ENCODE measurements at places on chromosomes 2 and 18.
A peak's percentile ranks its signal among the peaks of the same experiment; 100 is the strongest.

DNA sequence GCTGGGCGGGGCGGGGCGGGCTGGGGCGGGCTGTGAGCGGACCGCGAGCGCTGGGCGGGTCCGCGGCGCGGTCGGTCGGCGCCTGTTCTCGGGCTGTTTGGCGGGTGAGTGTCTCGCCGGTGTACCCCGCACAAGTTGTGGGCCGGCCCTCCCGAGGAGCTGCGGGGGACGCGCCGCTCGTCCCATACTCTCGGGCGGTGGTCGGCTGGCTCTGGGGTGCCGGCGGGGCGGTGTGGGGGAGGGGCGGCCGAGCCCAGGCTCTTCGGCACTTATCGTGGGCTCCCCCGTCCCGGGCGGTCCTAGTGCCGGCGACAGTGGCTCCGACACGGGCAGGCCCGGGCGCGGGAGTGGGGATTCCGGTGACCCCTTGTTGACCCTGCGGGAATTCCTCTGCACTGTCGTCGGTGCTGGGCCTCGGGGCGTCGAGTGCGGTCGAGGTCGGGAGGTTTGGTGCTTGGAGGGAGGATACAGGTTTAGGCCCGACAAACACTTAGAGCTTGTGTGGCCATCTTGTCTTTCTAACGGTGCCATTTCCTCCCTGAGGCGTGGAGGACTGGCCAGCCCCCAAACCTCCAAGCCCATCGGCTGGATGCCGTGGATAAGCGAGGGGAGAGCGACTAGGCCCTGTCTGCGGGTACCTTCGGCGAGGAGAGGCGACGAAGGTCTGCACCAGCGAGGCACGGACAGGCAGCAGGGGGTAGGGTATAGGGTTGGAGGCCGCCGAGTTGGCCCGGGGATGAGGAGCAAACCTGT is at the start of gene SEPTIN2:
Gene SEPTIN2 (plus strand): TSS at position 47 of the 753 bp plus-strand sequence. CDS start 8,308 bp downstream, outside the sequence.
- peak; percentile 28 for DNase-seq

- DNase-seq, result no peak
Observed at GRCh38 chr18:36786686-36787085, 42.1 kb downstream of the TPGS2 start.

GRCh38 chr2:223169830-223170605 is 118.0 kb downstream of the KCNE4 start:
- no peak for DNase-seq

GRCh38 chr2:102736410-102737409 is 25.1 kb upstream of the TMEM182 start:
- DNase-seq, result peak; percentile 68

DNA sequence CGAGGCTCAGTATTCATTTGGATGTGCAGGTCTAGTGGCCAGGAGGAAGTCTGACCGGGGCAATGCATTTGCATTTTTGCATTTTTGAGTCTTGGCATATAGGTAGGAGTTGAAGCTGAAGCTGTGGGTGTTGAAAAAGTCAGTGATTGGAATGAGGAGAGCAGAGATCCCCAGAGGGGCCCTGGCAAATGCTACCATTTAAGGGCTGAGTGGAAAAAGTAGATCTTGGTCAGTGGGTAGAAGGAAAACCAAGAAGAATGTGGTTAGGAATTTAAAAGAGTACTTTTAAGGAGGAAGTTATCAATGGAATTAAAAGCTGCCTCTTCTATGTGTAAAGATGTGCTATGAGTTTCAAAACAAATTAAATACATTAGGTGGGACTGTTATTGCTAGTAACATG is 143.0 kb downstream of the ZEB2 start:
- no peak for DNase-seq

- no peak for DNase-seq
Observed at GRCh38 chr2:197209246-197209645, 101.3 kb downstream of the ANKRD44 start.

- DNase-seq, result no peak
Observed at GRCh38 chr2:119647440-119648169, 31.4 kb upstream of the TMEM177 start.

DNA sequence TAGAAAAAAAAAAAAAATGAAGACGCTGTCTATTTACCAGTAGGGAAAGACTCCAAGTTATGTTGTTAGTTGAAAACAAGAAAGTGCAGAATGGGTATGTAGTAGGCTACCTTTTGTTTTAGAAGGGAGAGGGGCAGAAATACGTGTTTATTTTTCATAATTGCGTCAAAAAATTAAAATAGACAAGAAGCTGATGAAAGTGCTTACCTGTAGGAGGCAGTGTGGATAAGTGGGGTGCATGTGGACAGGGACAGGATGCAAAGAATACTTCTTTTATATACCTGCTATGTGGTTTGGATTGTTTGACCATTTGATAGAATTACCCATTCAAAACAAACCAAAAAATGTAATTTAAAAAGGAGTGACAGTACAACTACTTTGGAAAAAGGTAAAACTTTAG is 3.0 kb upstream of the GCG start:
- no peak for DNase-seq

DNA sequence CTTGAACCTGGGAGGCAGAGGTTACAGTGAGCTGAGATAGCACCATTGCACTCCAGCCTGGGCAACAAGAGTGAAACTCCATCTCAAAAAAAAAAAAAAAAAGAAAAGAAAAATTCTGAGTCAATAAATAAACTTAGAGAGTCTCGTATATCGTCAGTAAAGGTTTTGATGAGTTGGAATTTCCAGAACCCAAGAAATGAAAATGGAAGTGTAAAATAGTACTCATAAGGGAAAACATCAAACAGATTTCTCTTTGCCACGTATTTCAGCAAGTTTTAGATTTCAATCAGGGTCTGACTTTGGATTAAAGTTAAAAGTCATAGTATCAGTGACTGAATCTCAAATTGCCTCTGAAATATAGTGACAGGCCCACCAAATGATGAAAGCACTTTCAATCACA is 71.4 kb upstream of the SPOPL start:
- DNase-seq, result no peak

DNA sequence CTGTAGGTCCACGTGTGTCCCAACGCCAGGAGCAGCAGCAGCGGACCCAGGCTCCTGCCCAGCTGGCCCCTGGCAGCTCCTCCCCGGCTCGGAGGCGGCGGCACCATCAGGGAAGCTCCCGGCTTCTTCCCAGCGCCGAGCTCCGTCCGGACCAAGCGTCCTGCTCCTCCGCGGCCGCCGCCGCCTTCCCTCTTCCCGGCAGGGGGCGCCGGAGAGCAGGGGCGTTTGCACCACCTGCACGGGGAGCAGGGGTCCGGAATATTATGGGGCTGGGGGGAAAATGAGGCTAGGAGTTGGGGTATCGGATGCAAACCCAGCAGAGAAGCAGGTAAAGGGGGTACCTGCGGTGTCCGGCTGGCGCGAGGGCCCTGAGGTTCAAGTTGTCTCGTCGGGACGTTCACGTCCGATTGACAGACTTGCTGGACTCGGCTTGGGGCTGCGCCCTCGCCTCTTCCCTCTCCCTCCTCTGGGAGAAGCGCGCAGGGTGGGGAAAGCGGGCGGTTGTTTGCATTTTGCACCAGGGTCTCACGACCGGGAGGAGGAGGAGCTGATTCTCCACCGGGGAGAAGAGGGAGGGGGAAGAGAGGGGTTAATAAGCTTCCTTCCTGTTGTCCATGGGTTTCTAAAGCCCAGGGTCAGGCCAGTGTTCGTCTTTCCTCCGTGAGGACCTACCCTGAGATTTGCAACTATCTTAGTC is at the start of gene CCBE1:
Gene CCBE1 (minus strand): TSS at position 188 of the 697 bp plus-strand sequence.
- peak; percentile 70 for DNase-seq

GRCh38 chr2:38405917-38406596 is 29.0 kb upstream of the ATL2 start:
- DNase-seq, result no peak

GRCh38 chr2:174670446-174670845 is 72.8 kb upstream of the WIPF1 start:
- no peak for DNase-seq

DNA sequence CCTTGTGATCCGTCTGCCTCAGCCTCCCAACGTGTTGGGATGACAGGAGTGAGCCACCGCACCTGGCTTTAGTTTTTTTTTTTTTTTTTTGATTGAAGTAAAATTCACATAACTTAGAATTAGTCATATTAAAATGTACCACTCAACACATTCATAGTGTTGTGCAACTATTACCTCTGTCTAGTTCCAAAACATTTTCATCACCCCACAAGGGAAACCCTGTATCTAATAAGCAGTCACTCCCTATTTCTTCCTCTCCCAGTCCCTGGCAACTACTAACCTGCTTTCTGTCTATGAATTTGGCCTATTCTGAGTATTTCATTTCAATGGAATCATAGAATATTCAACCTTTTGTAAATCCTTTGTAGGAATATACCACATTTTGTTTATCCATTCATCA is 123.9 kb upstream of the FAM117B start:
- no peak for DNase-seq

- peak; percentile 13 for DNase-seq
Observed at GRCh38 chr2:54879598-54880332, 156.3 kb downstream of the EML6 start.

Data from NCI-H1105 treated with DMSO at 0.1 percent for 48 hours (cell line).